ENCODE measurements at places on chromosomes 2 and 18.

DNA sequence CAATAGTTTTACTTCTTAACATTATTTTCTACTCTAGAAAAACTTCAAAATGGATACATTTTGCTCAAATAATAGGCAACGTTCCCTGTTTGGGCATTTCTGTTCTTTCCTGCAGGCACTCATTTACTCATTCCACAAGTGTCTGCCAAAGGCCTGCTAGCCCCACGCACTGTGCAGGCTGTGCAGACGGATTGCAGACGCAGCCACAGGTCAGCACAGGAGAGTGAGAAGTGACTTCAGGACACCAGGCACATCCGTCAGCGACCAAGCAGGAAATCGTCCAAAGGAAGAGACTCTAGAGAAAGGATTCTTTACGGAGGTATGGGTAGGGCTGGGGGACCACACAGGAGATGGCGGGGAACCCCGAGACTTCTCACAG, 103.0 kb upstream of the AGAP1 start:
- DNase-seq = no peak

- DNase-seq = no peak
Measured at GRCh38 chr18:33372442-33372841, 68.1 kb downstream of the CCDC178 start.

- no peak for DNase-seq
Measured at GRCh38 chr2:199775267-199775666, 75.7 kb downstream of the FTCDNL1 start.

GRCh38 chr2:176175709-176176607, 12.5 kb upstream of the HOXD1 start:
- no peak for DNase-seq

DNA sequence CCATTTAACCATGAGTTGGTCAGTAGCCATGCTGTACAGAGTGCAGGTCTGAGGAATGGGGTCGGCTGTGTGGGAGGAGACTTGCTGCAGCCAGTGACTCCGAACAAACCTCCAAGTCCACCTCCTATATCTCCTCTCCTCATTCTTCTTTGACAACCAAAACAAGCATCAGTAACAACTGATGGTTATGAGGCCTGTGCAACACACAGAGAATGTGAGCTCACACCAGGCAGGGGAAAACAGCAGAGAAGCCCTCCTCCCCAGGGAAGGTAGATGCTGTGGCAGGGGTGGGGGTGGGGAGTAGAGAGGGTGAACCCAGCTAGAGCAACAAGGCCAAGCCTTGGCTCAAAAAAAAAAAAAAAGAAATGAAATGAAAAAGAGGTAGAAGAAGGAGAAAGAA, 12.3 kb upstream of the CNGA3 start:
- no peak for DNase-seq

- DNase-seq = no peak
Measured at GRCh38 chr2:12448846-12449505, 267.8 kb upstream of the TRIB2 start.

DNA sequence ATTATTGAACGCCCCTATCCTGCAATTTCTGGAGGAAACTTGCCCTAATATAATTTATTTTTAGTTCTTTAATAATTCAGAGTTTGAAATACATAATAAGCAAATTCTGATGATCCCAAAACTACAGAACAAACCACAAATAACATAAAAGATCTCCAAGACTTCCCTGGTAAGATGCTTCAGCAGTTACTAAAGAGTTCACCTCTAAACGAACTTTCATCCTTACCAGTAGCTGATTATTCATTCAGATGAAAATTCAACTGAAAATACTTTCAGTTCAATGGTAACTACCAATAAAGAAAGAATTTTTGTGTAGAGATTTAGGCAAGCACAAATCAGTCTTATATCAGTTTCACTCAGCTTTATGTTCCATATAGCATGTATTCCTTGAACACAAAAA, 130.1 kb upstream of the MAPRE2 start:
- no peak for DNase-seq

GRCh38 chr2:191258996-191259395, 13.8 kb downstream of the MYO1B start:
- DNase-seq = no peak

DNA sequence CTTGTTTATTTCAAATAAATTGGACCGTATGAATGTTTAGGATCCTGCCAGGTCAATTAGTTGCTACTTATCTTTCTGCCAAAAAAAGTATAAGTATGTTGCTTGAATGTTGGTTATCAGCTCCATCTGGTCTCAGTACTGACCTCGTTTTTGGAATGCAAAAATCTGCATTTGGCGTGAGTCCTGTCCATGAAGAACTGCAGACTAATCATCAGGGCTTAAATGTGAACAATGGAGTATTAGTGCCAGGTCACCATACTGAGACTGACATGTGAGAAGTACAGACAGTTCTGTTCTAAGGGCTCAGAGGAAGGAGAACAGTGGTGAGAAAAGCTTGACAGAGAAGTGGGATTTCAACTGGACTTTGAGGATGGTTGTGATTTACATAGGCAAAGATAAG, 393.1 kb upstream of the SLC14A2 start:
- DNase-seq = no peak

- peak; percentile 88 for DNase-seq
Measured at GRCh38 chr2:135875491-135876065, 665 bp downstream of the MCM6 start.

- no peak for DNase-seq
Measured at GRCh38 chr2:158969715-158970240, 1.3 kb downstream of the TANC1 start.

GRCh38 chr2:181461056-181461997, 4.1 kb downstream of the ITGA4 start:
- peak; percentile 61 for DNase-seq

DNA sequence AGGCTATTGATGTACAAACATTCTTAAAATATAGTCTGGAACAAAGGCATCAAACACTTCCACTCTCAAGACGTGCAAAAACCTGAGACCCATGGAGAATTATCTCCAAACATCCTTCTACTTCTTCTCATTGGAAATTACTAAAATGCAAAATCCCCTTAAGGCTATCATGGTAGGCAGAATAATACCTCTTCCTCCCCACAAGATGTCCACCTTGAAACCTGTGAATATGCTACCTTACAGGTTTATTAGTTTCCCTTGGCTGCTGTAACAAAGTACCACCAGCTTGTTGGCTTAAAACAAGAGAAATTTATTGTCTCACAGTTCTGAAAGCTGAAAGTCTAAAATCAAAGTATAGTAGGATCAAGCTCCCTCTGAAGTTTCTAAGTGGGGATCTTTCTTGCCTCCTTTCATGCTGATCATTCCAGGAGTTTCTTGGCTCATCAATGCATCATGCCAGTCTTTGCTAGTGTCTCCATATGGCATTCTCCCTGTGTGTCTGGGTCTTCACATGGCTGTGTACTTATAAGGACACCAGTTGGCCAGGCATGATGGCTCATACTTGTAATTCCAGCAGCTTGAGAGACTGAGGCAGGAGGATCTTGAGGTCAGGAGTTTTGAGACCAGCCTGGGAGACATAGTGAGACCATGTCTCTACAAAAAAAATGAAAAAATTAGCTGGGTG, 163.7 kb upstream of the NCK2 start:
- DNase-seq = no peak

- DNase-seq = no peak
Measured at GRCh38 chr2:26691161-26691560, 1.4 kb upstream of the KCNK3 start.

DNA sequence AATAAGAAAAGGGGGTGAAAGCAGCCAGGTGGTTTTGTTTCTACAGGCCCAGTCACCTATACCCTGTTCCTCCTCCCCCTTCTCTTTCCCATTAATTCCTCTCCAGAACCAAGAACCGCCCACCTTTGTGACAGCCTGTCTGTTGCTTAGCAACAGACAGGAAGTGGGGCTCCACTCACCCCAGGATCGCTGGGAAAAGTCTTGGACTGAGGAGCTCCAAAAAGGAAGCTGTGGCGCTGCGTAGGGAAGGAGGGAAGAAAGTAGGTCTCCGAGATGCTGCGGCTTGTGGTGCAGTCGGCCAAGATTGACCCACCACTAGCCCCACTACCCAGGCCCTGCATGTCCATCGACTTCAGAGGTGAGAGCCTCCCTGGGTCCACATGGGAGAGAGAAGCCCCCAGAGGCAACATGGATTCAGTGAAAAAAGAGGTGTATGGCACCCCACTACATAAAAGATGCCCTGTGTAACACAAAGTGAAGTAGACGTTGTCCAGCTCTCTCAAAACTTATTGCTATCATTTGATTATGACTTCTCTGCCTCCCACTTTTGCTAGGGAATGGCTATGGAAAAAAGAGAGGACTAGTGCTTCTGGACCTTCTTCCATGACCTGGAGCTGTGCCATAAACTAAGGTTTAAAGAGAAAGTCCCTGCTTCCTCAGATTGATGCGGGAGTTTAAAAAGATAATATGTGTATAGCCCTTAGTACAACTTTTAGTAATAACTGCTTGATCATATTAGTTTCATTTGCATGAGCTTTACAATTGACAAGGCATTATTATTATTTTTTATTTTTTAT, at the start of gene FER1L5:
Gene FER1L5 (plus strand): TSS at position 201 of the 797 bp plus-strand sequence. CDS start 73 bp downstream, at position 274.
- DNase-seq = no peak

DNA sequence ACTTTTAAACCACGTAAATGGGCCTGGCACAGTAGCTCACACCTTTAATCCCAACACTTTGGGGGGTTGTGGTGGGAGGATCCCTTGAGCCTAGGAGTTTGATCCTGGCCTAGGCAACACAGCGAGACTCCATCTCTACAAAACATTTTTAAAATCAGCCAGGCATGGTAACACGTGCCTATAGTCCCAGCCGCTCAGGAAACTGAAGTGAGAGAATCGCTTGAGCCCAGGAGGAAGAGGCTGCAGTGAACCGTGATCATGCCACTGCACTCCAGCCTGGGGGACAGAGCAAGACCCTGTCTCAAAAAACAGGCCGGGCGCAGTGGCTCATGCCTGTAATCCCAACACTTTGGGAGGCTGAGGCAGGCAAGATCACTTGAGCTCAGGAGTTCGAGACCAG, 12.2 kb downstream of the ROCK1 start:
- no peak for DNase-seq

- no peak for DNase-seq
Measured at GRCh38 chr2:217918308-217919024, 84.3 kb downstream of the TNS1 start.

DNA sequence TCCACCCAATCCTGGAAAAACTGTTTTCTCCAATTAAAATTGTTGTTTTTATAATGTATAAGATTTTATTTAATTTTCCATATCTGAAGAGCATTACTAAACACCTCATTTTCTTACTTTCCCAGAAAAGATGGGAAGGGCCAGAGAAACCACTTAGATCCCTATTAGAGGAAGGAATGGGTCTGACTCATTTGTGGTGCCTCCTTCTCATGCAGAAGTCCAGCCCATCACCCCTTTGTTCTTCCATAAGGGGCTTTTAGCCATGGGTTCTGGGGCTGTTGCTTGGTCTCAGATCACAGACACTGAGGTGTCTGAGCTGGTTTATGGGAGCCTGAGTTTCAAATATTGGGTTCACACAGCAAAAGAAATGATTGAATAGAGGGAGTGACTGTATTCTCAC, 152.2 kb downstream of the ESCO1 start:
- DNase-seq = no peak

GRCh38 chr18:62672600-62672999, 42.7 kb upstream of the PHLPP1 start:
- no peak for DNase-seq

- no peak for DNase-seq
Measured at GRCh38 chr2:68937346-68938055, 15.2 kb downstream of the GKN2 start.

DNA sequence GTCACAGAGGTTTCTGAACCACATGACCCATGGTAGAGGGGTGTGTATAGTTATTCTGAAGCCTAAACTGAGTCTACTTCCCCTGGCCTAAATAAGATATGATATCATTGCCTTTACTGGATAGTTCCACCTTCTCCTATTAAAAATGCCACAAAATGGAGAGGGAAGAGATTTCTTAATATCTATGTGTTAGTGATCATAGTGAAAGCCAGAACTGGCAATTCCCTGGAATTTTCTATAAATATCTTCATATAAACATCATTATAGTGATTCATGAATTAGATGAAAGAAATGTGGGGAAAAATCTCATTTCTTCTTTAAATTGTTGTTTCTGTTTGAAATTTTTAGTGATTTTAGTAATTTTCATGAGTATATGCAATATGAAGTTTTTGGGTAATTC, 45.8 kb downstream of the TSHZ1 start:
- DNase-seq = no peak

- no peak for DNase-seq
Measured at GRCh38 chr18:37464257-37464656, 101.3 kb downstream of the CELF4 start.

- DNase-seq = no peak
Measured at GRCh38 chr2:236264256-236264655, at the start of gene ASB18. ASB18 (minus strand) TSS chr2:236264406; CDS start chr2:236264345, 61 bp downstream.

GRCh38 chr18:38576916-38577315, 1011.3 kb upstream of the CELF4 start:
- no peak for DNase-seq

DNA sequence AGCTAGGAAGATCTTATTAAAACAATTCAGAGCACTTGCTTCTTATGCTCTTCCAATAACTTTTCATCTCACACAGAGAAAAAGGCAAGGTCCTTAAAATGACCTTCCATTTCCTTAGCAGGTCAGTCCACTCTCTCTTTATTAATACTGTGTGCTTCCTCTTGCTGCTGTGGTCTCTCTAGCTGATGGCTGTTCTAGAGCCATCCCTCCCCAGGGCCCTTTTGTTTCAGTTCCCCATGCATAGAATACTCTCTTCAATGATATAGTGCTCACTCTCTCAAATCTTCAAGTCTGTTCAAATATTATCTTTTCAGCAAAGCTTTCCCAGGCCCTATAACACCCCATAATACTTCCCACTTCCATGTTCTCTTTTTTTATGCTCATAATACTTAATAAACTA, 469.3 kb downstream of the METTL4 start:
- DNase-seq = no peak

- DNase-seq = no peak
Measured at GRCh38 chr2:66048667-66049066, 386.3 kb upstream of the MEIS1 start.

- peak; percentile 32 for DNase-seq
Measured at GRCh38 chr2:233012301-233012971, 620 bp downstream of the NGEF start.
